ENCODE measurements at places on chromosomes 6 and 20.
A peak's percentile ranks its signal among the peaks of the same experiment; 100 is the strongest.

DNA sequence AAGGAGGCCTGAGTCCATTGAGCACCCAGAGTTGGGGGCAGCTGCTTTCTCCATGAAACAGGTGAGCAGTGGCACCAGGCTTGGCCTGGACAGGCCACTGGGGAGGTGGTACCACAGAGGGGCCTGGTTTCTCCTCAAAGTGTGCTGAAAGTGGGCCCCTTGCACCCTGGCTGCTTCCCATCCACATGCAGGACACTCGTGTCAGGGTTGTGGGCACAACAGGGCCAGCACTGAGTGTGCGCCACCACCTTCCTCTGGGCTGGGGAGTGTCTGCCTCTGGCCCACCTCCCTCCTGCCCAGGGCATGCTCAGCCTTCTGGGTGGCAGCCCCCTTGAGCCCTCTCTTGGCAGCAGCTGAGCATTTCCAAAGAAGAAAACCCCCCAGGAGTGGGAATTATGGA, 5.2 kb upstream of the SLC22A1 start:
- ATAC-seq = no peak

- ATAC-seq = peak; percentile 75
Measured at GRCh38 chr20:51542571-51543421, at the start of gene NFATC2. Gene NFATC2, minus strand, starts transcription at chr20:51542719. Its CDS starts 220 bp downstream, at chr20:51542499.

DNA sequence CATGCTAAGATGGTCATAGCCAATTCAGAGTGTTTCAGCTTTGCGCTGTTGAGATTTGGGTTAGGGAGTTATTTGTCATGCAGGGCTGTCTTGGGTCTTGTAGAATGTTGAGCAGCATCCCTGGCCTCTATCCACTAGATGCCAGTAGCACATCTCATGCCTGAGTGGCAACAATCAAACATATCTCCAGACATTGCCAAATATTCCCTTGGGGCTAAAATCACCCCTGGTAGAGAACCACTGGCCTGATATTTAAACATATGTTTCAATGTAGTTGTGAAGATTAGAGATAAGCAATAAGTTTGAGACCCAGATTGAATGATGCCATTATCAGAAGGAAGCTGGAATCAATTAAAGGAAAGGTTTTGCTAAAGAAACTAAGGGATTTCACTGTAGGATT, 463.3 kb downstream of the DOK5 start:
- no peak for ATAC-seq

- ATAC-seq = no peak
Measured at GRCh38 chr6:45714006-45714730, 301.5 kb downstream of the CLIC5 start.

DNA sequence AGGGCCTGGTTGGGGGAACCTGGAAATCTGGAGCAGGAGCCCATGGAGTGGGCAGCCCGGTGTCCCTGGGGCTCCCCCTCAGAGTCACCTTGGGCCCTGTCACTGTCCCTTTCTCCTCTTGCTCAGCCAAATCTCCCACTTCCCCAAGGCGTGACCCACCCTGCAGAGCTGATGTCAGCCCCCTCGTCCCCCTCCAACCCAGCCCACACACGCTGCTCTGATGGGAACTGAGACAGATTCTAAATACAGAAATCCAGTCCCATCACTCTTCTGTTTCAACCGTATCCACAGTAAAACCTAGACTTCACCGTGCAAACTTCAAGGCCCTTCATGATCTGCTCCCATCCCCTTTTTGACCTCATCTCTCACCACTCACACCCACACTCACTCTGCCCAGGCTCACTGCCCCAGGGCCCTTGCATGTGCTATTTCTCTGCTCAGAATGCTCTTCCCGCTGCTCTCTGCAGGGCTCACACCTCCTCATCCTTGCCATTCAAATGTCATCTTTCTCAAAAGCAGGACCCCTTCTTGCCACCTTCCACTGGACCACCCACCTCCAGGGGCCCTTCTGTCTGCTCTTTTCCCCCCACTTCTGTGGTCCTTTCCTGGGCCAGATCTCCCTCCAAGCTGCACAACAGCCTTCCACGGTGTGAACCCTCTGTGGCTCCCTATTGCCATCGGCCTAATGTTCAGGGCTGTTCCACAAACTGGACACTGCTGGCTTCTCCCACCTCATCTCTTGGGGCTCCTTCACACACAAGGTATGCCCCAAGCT, 16.6 kb downstream of the TGM2 start:
- peak; percentile 18 for ATAC-seq

DNA sequence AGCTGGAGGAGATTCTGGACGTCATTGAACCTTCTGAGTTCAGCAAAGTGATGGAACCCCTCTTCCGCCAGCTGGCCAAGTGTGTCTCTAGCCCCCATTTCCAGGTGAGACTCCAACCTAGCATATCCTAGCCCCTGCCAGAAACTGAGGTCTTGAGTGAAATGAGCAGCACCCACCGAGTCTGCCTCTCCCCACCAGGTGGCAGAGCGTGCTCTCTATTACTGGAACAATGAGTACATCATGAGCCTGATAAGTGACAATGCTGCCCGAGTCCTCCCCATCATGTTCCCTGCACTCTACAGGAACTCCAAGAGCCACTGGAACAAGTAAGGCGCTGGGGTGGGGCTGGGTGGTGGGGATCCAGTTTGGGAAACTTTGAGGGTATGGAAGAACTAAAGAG, 4.6 kb downstream of the MEA1 start:
- ATAC-seq = no peak

- ATAC-seq = no peak
Measured at GRCh38 chr6:16229700-16230099, 8.7 kb upstream of the GMPR start.

DNA sequence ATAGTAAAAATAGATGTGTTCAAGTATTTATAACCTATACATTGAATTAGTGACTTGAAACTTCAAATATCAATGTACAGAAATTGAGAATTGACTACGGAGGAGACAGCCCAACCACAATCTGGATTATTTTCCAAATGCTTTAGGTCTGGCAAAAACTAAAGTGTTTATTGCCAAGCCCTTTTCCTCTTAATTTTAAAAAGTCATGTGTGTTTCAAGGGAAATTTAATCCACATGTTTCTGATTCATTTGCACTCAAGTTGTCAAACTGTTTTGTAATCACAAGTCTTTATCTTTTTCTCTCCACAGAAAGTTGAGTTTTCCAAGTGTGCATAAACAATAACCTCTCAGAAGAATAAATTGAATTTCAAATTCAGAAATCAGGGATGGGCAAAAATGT, 350.8 kb upstream of the RSPO3 start:
- ATAC-seq = no peak

DNA sequence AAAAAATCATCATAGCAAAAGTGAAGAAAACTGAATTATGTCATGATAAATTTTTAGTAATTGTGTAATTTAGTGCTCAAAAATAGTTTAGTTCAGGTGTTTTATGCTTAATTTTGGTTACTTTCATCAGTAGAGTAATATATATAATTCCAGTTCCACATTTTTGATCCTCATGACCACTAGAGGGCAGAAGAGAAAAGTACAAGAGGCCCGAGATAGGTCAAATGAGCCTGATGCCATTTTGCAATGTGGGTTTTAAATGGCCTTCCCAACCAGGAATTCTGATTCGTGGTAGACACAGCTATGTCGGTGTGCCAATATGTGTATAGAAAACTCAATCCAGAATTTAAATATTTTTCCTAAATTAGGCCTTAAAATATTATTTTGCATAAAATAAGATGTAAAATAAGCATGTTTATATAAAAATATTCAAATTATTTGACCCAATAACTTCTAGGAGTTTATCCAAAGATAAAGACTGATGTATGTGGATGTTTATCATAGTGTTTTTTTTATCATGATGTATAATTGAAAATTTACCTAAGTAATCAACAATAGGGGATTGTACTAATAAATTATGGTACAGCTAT, 159.7 kb upstream of the RPS6KA2 start:
- no peak for ATAC-seq

DNA sequence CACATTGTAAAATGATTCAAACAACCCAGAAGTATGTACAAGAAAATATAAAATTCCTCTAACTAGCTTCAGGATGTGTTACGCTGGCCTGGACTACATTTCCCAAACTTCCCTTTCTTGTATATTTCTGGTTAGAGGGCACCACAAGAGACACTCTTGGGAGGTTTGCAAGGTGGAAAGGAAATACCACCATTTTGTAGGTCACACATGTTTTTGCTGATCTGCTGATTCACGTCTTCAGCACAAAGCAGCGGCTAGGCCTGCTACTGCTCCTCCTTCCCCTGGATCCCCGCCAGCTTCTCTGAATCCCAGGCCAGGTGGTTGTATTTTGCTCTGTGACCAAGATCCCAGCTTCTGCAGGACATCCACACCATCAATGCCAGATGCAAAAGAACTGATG, 104.2 kb downstream of the AGPAT4 start:
- no peak for ATAC-seq

DNA sequence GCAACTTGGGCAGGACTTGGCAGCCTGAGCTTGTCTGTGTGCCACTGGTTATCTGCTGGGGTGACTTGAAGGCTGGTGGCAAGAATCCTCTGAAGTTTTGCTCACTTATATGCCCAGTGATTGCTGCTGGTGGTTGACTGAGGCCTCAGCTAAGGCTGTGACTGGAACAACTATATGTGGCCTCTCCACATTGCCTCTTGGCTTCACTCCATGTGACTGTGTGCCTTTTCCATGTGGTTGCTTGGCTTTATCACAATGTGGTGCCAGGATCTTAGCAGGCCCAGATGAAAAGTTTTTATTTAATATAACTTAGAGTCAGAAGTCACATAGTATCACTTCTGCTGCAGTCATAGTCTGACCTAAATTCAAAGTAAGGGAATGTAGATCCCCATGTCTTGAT, 104.5 kb downstream of the ADAT2 start:
- no peak for ATAC-seq

- no peak for ATAC-seq
Measured at GRCh38 chr6:56374841-56375369, 127.5 kb upstream of the COL21A1 start.
